Epithelial cell of esophagus (primary cell): ENCODE measurements at places on chromosomes 4 and X.
A peak's percentile ranks its signal among the peaks of the same experiment; 100 is the strongest.

DNA sequence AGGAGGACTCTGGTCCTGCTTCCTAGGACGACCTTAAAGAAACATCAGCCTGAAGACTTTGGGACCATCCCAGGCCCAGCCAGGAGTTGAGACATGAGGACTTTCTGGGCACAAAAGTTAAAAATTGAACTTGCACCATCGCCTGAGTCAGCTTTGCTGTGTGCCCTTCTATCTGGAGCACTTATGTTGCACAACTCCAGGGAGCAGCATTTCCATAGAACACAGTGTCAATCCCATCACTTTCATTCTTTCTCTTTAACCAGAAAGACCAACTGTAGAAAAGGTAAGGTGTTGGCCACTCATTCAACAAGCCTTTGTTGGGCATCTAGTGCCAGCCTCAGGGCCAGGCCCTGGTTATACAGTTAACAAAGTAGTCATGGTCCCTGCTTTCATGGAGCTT lies 8.6 kb upstream of the CLDN24 start:
- DNase-seq: no peak

DNA sequence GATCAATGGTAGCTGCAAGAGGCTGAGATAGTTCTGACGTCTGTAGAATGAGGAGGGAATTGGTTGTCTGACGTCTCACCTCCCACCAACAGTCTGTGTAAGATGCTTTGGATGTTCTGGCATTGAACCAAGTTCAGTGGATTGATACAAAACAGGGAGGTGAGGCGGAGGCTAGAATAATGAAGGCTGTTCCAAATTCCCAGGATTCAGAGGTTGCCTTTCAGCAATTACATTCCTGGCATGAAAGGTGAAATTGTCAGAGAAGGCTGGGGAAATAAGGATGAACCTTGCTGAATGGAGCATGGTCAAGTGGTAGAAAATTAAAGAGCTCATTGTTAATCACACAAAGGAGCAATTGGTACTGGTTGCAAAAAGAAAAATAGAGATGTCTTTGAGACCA lies 241.6 kb downstream of the FBXW7 start:
- DNase-seq: no peak

DNA sequence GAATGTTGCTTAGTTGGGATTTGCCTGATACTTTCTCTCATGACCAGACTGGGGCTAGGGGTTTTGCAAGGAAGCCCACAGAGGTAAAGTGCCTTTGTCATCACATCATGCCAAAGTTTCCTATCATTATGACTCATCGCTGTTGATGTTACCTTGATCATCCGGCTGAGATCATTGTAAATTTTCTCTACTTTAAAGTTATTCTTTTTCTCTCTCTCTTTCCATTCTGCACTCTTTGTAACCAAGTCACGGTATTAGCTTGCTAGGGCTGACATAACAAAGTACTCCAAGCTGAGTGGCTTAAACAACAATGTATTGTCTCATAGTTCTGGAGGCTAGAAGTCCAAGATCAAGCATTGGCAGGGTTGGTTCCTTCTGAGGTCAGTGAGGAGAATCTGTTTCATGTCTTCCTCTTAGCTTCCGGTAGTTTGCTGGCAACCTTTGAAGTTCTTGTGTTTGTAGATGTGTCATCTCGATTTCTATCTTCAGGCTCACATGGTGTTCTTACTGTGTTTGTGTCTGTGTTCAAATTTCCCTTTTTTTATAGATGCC lies 113.0 kb downstream of the DTHD1 start:
- peak; percentile 55 for DNase-seq

DNA sequence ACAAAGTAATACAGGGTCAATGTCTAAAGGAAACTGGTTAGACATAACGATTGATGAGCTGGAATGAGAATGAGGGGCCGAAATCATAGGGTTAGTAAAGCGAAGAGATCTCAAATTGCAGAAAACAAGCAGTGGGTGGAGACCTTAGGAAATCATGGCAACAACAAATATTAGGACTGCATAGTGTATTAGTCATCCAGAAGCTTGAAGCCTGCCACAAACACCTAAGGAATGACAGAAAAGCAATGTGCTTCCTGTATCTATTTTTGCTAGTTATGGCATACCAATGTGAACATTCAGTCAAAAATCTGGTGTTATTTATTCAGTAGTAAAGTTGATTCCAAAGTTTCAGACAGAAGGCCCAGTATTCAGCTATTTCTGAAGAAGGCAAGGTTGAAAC lies 410.9 kb upstream of the CT83 start:
- DNase-seq: peak; percentile 56

GRCh38 chr4:157372567-157372966 lies 152.0 kb downstream of the GRIA2 start:
- DNase-seq: no peak

GRCh38 chr4:90328558-90328957 lies 201.4 kb downstream of the CCSER1 start:
- DNase-seq: peak; percentile 39

GRCh38 chrX:639151-639550 lies 8.6 kb downstream of the SHOX start:
- no peak for DNase-seq

GRCh38 chrX:39967348-39967747 lies 130.4 kb downstream of the BCOR start:
- peak; percentile 64 for DNase-seq

GRCh38 chr4:164807611-164808010 lies 53.7 kb downstream of the SMIM31 start:
- peak; percentile 9 for DNase-seq

DNA sequence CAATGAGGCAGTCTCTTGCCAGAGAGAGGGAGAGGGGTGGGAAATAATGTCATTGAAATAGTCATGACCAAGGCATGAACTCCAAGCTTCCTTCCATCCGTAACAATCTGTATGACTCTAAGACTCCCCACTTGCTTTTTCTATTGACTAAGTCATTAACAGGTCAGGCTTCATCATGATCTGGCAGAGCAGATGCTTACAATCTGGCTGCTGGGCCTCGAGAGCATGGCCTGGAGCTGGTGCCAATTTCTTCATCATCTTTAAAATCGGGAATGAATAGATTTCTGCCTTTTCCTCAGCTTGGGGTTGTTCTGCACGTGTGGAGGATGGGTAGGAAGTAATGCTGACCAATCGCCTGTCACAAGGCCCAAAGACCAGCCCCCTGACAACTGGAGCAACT lies 280.6 kb upstream of the CLNK start:
- DNase-seq: no peak

- no peak for DNase-seq
Observed at GRCh38 chrX:153777261-153778090, 3.4 kb upstream of the SRPK3 start.

GRCh38 chr4:67141586-67141985 lies 403.7 kb downstream of the CENPC start:
- no peak for DNase-seq

GRCh38 chr4:88661739-88662138 lies 35.9 kb downstream of the NAP1L5 start:
- peak; percentile 69 for DNase-seq

GRCh38 chrX:19372170-19372546 lies 28.4 kb downstream of the PDHA1 start:
- peak; percentile 65 for DNase-seq

- DNase-seq: no peak
Observed at GRCh38 chr4:42359711-42360110, 37.6 kb upstream of the SHISA3 start.

- peak; percentile 46 for DNase-seq
Observed at GRCh38 chrX:45070116-45071007, 130.3 kb downstream of the DIPK2B start.

- DNase-seq: no peak
Observed at GRCh38 chr4:142356801-142357200, 489.3 kb downstream of the INPP4B start.

DNA sequence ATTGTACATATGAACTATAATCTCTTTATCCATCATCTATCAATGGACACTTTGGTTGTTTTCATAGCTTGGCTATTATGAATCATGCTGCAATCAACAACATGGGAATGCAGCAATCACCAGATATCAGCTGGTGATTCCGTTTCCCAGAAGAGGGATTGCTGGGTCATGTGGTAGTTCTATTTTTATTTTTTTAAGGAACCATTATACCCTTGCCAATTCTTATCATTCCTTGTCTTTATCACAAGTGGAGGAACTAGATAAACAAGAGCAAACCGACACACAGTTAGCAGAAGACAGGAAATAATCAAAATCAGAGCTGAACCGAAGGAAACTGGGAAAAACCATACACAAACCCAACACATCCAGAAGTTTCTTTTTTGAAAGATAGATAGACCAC lies 14.5 kb upstream of the LNX1 start:
- DNase-seq: no peak

GRCh38 chrX:120000490-120001246 lies 57.1 kb upstream of the NKAP start:
- peak; percentile 9 for DNase-seq

- no peak for DNase-seq
Observed at GRCh38 chr4:80229128-80229527, 31.8 kb downstream of the PRDM8 start.

DNA sequence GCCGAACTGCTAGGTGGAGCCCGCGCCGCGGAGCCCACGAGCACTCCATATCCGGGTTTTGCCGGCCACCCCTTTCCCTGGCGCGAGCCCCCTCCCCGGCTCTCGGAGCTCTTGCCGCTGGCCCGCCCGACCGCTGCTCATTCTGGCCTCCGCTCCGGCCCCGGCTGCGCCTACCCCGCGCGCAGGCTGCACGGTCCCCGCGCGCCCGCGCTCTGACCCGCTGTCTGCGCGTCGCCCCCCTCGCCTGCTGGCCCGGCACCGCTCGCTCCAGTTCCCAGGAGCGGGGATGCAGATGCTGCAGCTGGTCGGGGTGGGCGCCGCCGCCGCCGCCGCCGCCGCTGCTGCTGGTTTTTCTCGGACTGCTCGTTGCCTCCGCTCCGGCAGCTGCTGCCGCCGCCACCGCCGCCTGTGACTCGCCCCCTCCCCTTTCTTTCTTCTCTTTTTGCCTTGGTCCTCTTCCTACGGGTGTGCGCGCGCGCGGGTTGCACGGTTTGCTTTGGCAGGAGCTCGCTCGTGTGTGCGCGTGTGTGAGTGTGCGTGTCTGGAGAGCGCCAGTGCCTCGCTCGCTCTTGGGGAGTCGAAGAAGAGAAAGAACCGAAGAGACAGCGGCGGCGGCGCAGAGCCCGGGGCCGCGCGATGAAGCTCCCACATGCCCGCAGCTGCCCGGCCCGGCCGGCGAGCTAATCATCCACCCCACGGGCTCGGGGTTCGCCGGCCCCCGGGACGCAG lies at the start of gene ADGRL3:
TSS of gene ADGRL3 (plus strand) at position 140 of the 729 bp plus-strand sequence.
- peak; percentile 42 for DNase-seq

GRCh38 chrX:106901781-106902219 lies 1.3 kb downstream of the RIPPLY1 start:
- DNase-seq: no peak

DNA sequence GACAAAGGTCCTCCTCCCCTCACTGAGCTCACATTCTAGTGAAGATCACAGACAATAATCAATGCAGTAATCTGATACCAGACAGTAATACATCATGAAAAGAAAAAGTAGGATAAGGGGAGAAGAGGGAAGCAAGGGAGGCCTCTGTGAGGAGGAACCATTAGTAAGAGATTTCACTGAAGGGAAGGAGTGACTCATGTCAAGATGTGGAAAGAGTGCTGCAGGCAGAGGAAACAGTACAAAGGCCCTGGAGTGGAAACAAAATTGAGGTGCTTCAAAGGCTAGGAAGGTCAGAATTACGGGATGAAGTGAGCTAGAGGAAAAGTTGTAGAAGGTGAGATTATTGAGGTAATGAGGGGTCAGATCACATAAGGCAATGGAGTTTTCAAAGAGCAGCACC lies 38.1 kb downstream of the LAMTOR3 start:
- DNase-seq: peak; percentile 85

DNA sequence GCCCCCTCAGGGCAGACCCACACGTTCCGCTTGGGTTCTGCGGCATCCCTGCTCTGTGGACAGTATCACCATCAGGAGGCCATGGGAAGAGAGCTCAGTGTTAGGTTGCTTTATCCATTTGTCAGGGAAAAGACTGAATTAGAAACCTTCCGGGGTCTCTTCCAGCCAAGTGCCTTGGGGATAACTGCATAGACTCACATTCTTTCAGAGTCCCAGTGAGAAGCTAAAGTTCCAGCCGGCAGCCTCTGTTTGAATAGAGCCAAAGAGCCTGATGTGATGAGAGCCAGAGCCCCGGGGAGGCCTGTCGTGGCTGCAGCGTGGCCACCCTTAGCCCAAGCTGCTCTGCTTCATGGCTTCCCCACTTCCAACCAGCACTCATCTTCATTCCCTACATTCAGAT lies 85.2 kb downstream of the FHDC1 start:
- DNase-seq: no peak

DNA sequence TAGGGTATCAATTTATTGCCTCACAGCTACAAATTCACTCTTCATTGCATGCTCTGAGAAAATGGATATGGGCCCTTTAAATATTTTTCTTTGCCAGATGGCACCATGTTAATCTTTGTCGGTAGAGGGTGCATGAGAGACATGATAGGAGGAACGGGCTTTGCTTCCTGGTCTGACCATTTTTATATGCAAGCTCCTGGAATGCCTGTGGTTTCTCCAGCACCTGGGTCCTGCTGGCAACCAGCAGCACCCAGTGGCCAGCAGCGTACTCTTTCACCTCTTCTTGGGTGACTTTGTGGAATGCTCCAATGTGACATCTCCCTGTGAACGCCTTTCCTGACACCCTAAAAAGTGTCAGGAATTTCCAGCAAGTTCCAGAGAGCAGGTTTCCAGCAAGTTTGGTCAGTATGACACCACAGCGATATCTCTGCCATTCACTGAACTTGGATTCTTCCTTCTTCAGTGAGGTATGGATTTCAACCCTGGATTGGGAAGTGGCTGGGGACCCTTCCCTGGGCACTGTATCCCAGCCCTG lies 140.3 kb upstream of the PGRMC2 start:
- DNase-seq: peak; percentile 90
